ENCODE measurements at places on chromosomes 2 and 18.

GRCh38 chr2:79511320-79511951 lies 1.4 kb upstream of the CTNNA2 start:
- peak; percentile 93 for DNase-seq

- no peak for DNase-seq
Measured at GRCh38 chr2:133894429-133894828, 326.2 kb upstream of the NCKAP5 start.

DNA sequence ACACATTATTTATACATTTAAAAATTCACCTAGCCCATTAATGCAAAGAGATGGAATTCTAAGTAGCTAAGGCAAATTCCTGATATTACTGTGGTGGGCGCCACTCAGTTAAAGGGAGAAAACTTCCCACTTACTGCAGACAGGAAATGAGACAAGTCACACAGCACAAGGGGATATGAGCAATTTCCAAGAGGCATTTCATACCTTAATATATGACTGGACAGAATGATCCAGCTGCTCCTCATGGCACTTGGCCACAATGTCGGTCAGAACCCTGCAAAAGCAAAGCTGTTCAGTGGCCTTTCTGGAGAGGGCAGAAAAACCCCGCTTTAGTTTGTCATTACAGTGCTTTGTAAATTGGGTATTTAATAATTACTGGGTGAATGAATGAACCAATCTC lies 121.4 kb upstream of the CCDC195 start:
- DNase-seq: no peak

GRCh38 chr2:102050854-102051391 lies 59.2 kb downstream of the IL1R2 start:
- DNase-seq: no peak

DNA sequence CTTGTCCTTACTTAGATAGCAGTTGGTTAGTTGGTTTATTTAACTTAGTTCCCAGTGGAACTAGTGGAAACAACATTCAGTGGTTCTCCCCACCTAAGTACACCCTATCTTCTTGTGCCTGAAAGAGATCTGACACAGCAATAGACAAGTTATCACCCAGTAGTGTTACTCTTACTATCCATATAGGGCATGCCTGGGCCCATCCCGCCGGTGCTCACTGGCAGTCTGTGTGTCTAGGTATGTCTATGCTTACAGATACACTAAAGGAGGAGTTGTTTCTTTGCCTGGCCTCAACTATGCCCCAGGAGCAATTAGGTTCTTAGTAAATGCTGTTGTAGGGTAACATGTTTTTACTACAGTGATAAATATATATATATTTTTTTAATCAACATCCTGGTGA lies 12.0 kb upstream of the NRP2 start:
- no peak for DNase-seq

GRCh38 chr2:232668805-232669444 lies 28.2 kb upstream of the GIGYF2 start:
- peak; percentile 51 for DNase-seq

GRCh38 chr2:106941372-106941993 lies 55.5 kb upstream of the ST6GAL2 start:
- no peak for DNase-seq

GRCh38 chr2:232336241-232336736 lies 42.3 kb upstream of the ALPP start:
- DNase-seq: no peak

DNA sequence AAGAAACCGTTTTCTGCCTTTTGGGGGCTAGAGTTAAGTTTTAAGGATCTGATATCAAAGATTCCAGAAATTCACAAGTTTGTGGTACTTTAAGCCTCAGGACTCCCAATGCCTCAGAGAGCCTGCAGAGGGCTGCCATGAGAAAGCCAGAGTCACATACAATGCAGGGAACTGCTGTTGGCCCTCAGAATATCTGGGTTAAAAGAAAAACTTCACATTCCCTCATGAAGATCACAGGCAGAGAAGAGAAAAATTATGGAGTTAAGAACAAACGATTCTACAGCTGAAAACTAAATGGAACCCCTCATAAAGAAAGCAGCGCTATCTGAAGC lies 39.5 kb downstream of the HDAC4 start:
- peak; percentile 27 for DNase-seq

Data from neural progenitor cell (in vitro differentiated cells).